Astrocyte (in vitro differentiated cells and primary cell): ENCODE measurements at places on chromosomes 12 and 14.

DNA sequence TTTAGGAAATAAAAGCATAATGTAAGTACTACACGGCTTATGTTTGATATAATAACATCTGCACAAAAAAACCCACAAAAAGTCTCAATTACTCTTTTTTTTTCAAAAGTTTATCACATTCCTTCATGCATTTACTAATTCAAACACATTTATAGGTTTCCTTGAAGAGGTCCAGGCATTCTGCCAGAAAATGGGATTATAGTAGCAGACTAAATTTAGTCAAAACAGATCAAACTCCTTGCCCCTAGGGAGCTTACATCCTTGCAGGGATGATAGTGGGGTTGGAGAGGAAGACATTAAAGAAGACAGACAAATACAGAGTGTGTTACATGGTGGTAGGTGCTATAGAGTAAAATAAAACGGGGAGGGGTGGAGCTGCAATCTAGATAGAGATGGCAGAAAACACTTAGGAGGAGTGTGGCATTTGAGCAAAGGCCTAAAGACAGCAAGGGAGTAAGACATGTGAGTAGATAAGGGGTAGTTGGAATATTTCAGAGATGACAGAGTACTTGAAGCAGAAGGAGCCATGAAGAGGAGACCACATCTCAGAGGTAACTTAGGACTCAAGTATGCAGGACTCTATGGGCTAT is 266.9 kb downstream of the PPFIA2 start:
- peak; percentile 25 for DNase-seq

DNA sequence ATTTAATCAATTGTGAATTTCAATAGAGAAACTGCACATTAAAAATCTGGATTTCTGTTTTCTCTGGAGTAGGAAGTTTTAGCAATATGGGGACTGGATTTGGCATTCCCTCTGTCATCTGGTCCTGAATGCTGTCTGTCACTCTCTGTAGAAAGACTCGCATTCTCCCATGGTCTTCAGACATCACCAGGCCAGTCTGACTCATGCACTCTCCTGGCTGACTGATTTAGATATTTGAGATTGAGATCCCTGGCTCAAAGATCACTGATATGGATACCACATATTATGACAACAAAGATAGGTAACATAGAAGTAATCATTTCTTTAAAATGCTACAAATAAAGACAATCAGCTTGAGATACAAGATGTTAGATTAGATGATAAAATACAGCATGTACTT is 524.5 kb downstream of the GALC start:
- DNase-seq, result no peak

DNA sequence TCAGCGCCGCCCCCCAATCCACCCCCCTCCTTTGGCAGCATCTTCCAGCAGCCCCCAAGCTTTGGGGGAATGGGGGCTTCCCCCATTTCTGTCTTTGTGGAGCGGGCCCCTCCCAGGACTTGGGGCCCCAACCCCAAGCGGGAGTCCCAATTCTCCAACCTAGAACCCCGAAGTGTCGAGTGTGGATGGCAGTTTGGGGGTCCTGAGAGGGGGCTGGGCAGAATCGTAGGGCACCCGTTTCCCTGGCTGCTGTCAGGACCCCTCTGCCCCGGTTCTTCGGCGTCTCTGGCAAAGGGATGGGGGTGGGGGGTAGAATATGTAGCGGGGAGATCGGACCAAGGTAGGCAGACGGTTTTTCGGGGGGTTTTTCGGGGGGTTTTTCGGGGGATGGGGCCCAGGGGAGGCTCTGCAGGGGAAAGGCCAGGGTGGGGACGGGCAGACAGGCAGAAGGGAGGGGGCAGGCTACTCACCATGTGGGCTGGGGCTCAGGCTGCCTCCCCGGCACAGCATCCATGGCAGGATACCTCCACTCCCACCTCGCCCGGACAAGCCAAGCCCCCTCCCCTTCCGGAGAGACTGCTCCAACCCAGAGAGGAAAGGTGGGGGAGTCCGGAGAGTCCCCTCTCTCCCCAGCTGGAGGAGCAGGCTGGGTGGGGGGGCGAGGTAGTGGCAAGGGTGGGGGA is 739 bp downstream of the JPH4 start:
- DNase-seq, result no peak

DNA sequence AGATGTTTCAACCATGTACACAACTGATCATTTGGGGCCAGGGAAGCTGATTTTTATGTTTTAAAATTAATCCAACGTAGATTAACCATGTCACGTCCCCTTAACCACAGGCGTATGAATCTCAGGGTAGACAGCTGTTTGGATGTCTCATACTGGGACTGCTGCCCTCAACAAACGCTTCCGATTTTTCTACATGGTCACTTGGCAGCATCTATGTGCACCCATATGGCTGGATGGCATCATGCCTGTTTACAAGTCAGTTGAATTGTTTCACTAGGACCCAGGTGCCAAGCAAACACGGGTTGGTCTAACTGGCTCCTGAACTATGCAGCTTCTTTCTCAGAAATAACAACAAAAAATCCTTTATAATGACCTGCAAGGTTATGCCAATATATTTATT is 393.8 kb downstream of the NPAS3 start:
- no peak for DNase-seq

GRCh38 chr12:130195776-130196175 is 33.5 kb downstream of the FZD10 start:
- DNase-seq, result no peak

- DNase-seq, result no peak
Measured at GRCh38 chr14:91861091-91861490, 6.2 kb downstream of the TC2N start.
